ENCODE measurements at places on chromosomes 1 and 21.
A peak's percentile ranks its signal among the peaks of the same experiment; 100 is the strongest.

GRCh38 chr1:112713466-112714312 is 1.4 kb downstream of the PPM1J start:
- no peak for DNase-seq

DNA sequence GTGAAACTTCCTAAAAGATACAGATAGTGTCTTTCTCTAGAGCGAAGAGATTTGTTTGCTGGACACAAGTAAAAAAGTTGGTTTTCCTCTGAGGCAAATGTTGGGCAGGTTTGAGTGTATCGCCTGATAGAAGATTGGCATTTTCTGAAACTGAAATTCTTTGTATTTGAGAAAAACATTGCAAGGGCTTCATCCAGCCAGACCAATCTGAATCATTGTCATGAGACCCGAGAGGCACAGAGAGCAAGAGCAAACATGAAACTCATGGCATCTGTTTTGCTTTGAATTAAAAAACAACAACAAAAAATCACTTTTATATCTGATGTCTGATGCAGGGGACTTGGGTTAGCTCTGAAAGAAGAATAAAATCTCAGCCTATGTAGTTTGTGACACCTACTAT is 379.3 kb upstream of the NCAM2 start:
- no peak for DNase-seq

DNA sequence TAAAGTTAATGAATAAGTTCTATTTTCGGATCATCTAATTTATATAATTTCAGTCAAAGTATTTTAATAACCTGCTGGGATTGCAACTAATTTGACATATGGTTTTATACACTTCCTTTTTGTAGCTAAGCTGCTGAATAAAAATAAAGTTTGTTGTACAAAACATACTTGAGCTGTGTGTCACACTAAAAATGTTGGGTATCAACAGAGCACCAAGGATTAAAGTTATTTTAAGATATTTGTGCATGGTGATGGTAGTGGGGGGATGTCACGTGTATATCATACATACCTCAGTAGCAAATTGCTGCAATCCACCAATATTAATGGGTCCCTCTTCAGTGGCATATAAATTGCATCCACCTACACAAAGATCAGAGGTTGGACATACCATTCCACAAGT is 199.6 kb downstream of the DPYD start:
- peak; percentile 31 for DNase-seq

DNA sequence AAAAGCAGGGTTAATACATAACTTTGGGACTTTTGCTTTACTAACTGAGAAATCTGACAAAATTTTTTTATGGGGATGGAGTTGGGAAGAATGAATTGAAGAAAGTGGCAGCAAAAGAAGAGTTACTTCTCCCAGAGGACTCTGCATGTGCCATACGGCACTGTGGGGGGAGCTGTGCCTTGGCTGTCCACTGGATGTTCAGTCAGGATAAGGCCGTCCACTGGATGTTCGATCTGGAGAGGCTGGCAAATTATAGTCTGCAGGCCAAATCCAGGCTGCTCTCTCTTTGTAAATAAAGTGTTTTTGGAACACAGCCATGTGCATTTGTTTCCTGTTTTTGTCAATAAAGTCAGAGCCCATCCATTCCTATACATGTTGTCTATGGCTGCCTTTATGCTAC is 4.5 kb upstream of the MAP3K7CL start:
- no peak for DNase-seq

DNA sequence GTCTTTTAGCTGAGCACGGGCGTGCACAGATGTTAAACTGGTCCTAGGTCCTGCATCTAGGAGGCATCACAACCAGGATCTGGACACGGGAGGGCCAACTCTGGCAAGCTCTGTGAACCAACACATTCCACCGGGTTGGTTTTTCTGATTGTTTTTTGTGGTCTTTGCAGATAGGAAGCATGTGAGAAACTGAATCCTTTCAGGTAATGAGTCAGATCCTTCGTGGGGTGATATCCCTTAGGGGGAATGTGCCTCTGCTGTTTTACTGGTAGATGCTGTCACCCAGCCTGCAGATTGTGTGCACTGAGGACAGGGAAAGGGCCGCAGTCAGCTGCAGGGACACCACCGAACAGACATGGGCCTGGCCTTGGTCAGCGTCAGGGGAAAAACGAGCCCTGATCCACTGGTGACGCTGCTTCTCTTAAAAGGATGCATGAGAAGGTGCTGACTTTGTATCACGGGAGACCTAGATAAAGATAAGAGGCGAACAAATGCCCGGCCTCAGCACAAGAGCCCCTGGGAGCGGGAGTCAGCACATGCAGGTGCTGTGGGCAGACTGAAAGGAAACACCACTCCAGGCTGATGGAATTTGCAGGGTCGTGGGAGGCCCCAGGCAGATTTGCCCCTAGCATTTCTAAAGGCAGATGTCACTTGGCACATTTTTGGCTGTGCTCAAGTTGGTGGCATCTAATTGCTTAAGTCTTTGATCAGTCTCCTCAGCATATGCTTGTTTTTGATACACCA is 51.1 kb downstream of the DOP1B start:
- DNase-seq = peak; percentile 72

DNA sequence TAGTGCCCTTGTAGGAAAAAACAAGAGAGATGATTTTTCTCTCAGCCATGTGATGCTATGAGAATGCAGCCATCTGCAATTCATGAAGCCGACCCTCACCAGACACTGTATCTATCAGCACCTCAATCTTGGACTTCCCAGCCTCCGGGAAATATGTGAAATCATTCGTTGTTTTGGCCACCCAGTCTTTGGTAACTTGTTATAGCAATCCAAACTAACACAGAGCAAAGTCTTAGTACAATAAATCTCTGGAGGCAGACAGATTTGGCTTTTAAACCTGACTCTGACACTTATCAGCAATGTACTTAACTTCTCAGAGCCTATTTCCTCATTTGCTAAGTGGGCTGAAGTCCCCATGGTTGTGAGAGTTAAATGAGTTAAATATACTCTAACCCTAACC is 5.1 kb upstream of the MED18 start:
- no peak for DNase-seq

DNA sequence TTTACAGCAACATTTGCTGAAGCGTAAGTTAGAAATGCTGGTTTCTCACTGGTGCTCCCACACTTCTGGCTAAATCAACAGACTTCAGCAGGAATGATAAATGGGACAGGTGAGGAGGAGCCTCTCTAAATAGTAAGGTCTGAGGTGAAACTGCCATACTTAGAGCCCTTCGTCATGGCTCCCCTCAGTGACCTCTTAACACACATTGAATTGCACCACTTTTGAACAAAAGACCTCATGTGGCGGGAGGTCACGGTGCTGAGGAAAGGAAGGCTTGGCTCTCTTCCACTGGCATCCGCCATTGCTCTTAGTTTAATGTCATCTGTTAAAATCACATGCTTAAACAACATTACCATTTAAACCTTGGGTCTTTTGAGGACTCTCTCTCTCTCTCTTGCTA is 3.4 kb downstream of the MAP3K7CL start:
- no peak for DNase-seq

DNA sequence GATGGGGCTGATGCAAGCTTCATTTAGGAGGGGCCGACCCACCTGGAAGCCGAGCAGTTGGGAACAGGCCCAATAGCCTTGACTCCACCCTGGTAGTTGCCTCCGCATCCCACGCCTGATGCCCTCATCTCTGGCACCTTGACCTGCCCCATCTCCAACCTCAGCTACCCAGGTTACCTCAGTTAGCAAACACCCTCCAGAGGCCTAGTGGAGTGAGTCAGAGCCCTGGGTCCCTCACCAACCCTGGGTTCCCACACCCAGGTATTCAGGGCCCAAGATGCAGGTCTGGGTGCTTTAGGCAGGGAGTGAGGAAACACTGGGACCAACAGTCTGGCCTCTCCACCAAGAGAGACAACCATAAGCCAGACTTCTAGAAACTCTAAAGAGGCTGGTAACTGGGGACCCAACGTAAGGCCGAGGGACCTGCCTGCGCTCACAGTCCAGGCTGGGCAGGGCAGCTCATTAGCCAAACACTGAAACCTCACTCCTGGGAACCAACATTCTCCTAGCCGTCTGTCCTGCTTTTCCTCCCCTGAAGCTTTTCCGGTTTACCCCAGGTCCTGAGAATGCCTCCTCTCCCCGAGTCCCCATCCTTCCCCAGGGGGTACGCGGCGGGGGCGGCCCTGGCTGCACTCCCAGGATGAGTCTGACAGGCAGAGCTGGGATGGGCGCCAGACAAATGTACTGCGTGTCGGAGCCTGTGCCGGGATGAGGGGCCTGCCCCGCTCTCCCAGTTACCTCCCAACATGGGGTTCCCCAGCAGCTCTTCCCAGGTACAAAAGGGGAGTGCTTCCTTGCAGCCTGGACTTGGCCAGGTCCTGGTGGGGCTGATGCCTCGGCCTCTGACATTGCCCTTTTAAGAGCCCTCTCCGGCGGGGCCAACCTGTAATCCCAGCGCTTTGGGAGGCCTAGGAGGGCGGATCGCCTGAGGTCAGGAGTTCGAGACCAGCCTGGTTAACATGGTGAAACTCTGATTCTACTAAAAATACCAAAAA is 8.9 kb upstream of the CELSR2 start:
- DNase-seq = peak; percentile 83

DNA sequence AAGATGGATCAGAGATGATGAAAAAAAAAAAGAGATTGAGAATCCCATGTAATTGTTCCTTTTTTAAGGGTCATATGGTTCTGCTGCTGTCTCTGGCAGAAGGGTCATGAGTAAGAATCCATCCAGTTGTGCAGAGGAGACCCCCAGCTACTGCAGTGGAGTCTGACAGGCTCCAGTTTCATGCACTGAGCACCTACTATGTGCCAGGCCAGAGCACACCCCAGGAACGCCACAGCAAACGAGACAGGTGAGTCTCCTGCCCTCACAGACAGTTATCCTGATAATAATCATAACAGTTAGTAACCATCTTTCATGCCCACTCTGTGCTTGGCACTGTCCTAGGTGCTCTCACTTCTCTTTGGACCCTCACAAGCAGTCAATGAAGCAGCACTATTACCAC is 420.0 kb downstream of the MATN1 start:
- no peak for DNase-seq

DNA sequence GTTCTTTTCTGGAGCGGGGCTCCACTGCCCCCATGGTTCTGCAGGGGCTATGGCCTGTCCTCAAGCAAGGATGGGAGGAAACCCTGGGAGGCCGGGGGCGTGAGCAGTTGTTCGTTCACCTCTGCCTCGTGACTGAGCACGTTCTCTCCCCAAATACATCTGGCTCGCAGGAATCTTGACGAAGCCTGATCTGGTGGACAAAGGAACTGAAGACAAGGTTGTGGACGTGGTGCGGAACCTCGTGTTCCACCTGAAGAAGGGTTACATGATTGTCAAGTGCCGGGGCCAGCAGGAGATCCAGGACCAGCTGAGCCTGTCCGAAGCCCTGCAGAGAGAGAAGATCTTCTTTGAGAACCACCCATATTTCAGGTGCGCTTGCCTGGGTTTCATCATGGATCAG is 15.5 kb downstream of the MX1 start:
- no peak for DNase-seq

DNA sequence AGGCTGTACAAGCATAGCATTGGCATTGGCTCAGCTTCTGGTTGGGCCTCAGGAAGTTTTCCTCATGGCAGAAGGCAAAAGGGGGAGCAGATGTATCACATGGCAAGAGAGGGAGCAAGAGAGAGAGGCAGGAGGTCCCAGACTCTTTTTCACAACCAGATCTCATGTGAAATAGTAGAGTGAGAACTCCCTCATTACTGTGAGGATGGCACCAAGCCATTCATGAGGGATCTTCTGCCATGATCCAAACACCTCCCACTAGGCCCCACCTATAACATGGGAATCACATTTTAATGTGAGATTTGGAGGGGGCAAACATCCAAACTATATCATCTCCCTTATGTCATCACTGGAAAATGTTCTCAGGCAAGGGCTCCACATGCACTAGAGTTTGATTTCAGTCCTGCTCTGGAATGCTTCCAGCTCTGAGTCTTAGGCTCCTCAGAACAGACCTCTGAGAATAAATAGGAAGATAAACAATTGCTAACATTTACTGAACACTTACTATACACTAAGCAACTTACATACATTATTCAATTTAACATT is 39.4 kb upstream of the VTCN1 start:
- no peak for DNase-seq

- DNase-seq = no peak
Observed at GRCh38 chr1:206885341-206886060, 11.7 kb upstream of the IL24 start.

DNA sequence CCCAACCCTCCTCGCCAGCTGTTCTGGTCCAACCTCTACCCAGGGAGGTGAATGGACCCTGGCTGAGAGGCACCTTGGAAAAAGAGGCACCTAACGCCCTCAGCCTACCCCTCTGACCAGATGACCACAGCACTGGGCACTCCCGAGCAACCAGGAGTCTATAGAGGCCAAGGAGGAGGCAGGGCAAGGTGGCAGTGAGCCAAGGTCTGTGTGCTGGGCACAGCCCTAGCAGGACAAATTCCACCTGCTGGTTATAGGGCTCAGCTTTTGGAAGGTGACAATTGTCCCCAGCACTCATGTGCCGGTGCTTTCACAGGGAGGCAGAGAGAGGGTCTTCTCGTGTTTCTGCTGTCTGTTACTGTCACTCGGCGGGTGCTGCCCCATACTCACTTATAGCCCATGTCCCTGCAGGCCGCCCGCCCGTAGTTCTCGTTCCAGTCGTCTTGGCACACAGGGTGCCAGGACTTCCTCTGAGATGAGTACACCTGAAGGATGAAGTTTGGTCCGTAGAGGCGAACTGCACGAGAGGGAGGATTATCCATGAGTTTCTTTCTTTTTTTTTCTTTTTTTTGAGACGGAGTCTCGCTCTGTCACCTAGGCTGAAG is 27.8 kb downstream of the TMPRSS2 start:
- no peak for DNase-seq

GRCh38 chr1:68213843-68214242 is 18.5 kb downstream of the WLS start:
- DNase-seq = peak; percentile 76

- no peak for DNase-seq
Observed at GRCh38 chr21:31520561-31521098, 138.9 kb upstream of the SOD1 start.

GRCh38 chr1:56441601-56442000 is 137.8 kb downstream of the PLPP3 start:
- DNase-seq = no peak

DNA sequence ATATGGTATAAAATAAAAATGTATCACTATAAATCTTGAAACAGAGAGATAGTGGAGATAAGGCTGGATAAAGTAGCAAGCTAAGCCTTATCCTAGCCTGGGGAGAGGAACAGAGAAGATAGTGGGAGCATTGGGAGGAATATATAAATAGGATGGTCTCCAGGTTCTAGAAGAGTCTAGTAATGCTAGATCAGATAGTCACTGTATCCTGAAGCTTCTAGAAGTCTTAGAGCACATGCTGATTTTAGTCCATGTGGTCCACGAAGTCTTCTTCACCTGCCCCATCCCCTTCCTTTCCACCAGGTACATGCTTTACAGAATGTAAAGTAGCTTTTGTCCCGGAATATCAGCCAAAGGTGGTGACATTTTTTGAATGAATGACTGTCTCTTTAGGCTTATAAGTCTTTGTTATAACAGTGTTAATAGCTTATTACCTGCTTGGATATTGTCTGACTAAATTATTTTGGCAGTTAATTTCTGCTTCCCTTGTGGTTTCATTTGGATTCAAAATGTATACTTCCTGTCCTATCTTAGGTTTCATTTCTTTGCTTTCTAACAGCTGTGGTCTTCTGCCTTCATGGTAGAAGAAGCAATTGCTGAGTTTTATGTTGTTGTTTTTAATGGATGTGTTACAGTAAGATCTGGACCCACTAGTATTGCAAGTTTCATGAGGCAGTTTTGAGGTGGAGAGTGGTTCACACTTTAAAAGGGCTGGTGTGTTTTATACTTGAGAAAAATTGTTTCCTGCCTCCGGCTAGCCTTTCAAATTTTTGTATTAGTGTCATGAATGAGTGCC is 5.9 kb downstream of the SMG7 start:
- no peak for DNase-seq

All from fibroblast of skin of right quadriceps (primary cell).